Neural cell (in vitro differentiated cells): ENCODE measurements at places on chromosomes 2 and 18. TPM values are rescaled to one million over a fixed set of nuclear protein-coding genes. Genes with fewer than 3 reads are reported as not detected.

Gene TMEM169
- polyA plus RNA-seq = 28.8 and 29.6 TPM in 2 replicates

Gene NAT8
- polyA plus RNA-seq = not detected in 2 replicates

Gene CD207
- polyA plus RNA-seq = not detected in 2 replicates

Gene GREB1L
- polyA plus RNA-seq = 23.3 and 24.2 TPM in 2 replicates

Gene APCDD1
- 0.58 and 1.1 TPM in 2 replicates for polyA plus RNA-seq

Gene UGT1A5
- polyA plus RNA-seq = not detected in 2 replicates

Gene PSMA8
- polyA plus RNA-seq = not detected in 2 replicates

Gene LOXL3
- polyA plus RNA-seq = 17.1 and 20.1 TPM in 2 replicates
